DND-41 (cell line): ENCODE measurements at places on chromosomes 2 and 18.

DNA sequence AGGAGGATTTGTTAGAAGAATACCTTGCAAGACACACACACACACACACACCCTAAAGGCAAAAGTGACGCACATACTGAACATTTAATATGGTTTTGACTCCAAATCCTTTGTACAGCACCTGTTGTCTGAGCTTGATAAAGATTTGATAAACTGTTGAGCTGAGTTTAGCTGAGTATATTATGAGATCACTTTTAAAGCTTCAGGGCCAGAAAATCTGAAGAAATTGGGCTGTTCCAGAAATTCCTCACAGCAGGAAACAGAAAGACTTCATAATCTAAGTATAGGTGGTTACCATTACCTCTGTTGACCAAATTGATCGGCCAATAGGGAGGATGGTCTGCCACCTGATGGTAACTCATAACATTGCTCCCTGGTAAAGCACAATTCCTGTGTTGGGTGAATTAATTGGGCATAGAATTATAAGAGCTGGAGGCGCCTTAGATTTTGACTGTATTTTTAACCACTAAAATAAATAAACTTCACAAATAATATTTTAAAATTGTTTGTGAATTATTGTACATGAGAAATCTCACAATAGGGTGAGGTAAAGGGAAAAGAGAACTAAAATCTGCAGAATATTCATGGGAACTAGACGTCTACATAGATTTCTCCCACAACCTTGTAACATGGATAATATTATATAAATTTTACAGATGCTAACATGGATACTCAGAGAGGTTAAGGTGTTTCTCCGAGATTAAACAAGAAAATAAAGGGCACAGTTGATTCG, 21.8 kb upstream of the RPIA start:
- H3K27ac ChIP-seq: no peak overlapping the region
- H3K4me1 ChIP-seq: no peaks in the 10 kb centered on the region
- no peak for DNase-seq
- peaks cover 3% of the 10 kb centered on the region for H3K27me3 ChIP-seq
- H3K36me3 ChIP-seq: no peaks in the 10 kb centered on the region
- H3K4me3 ChIP-seq: no peak overlapping the region

DNA sequence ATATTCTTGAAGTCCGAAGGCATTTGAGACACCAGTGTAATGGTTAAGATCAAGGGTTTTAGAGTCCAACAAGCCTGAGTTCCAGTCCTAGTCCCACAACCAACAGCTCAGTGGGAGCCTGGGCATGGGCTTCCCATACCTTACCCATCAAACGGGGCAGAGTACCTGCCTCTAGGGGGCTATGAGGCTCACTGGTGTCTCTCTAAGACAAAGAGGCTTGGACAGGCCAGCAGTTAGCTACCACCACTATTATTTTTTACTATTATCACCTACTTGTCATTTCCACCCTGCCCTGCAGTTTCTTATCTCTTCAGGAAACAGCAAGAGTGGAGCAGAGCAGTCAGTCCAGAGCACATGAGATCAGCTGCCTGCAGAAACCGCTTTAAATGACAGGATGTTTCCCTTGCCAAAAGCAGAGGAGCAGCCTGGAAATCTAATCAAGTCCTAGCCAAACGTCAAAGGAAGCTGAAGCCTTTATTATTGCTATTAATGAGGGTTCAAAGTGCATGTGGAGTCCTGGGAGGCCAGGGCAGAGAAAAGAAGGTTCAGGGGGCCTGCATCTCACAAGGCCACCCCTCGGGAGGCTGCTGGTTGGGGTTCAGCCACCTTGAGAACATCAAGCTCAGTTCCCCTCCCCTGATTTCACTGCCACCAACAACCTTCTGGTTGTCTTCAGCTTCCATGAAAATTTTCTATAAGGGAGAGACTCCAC, 66.6 kb downstream of the STPG4 start:
- no peaks in the 10 kb centered on the region for H3K36me3 ChIP-seq
- no peaks in the 10 kb centered on the region for H3K27me3 ChIP-seq
- no peaks in the 10 kb centered on the region for H3K4me1 ChIP-seq
- no peak for DNase-seq
- H3K4me3 ChIP-seq: no peak overlapping the region

DNA sequence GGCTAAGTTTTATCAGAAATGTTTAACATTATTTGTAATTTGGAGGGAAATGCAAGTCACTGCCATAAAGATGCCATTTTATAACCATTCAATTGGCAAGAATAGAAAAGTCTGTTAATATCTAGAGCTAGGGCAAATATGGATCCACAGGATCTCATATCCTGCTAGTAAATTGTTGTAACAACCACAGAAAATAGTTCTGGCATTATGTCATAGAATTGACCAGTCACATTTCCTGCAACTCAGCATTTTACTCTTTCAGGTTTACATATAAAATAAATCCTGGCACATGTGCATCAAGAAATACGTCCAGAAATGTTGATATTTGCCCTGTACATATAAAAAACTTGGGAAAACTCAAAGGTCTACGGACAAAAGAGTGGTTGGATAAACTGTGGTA, 32.9 kb downstream of the OSBPL6 start:
- H3K4me3 ChIP-seq: no peak overlapping the region
- no peak for DNase-seq
- H3K27ac ChIP-seq: no peak overlapping the region
- no peaks in the 10 kb centered on the region for H3K36me3 ChIP-seq

DNA sequence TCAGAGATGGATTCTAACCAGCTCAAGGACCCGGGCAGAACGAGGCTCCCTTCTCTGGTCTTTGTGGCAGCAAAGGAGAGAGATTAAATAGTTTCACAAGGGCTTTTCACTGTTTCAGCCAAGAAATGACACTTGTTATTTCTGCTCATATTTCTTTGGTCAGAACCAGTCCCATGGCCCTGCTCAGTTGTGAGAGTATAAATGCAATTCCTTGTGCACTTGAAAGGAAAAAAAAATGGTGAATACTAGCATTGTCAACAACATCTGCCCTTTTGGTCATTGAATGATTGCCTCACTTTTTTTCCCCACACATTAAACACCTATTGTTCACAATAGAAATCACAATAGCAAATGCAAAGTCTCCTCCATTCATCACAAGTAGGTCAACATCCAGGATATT, 104.4 kb downstream of the RDH14 start:
- H3K4me3 ChIP-seq: no peak overlapping the region
- H3K27ac ChIP-seq: no peak overlapping the region
- no peaks in the 10 kb centered on the region for H3K27me3 ChIP-seq
- H3K4me1 ChIP-seq: no peaks in the 10 kb centered on the region

DNA sequence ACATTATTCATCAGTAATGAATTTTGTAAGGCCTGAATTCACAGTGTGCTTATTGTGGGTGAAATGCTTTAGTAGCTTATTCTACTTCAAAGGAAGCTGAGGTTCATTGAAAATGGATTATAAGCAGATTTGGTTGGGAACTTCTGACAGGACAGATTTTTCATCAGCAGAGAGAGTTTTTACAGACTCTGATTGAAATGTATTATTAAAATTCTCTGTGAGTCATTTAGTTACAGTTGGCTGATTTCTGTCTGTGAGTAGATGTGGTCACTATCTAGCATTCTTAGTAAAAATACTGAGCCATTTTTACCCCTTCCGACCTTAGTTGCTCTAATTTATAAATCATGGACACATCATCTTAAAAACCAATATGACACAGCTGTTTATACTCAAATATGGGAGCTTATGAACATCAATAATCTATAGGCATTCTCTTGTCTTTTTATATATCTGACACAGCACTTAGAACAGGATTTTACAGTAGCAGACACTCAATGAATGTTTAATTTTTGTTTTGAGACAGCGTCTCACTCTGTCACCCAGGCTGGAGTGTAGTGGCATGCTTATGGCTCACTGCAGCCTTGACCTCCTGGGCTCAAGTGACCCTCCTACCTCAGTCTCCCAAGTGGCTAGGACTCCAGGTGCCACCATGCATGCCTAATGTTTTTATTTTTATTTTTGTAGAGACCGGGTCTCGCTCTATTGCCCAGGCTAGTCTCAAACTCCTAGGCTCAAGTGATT, 239.6 kb downstream of the BABAM2 start:
- peaks cover 5% of the 10 kb centered on the region for H3K4me1 ChIP-seq
- no peak overlapping the region for H3K27ac ChIP-seq
- H3K36me3 ChIP-seq: 0 out of 2 replicates have a peak, but pooled peaks cover 3% of the 10 kb centered on the region
- H3K4me3 ChIP-seq: no peak overlapping the region

DNA sequence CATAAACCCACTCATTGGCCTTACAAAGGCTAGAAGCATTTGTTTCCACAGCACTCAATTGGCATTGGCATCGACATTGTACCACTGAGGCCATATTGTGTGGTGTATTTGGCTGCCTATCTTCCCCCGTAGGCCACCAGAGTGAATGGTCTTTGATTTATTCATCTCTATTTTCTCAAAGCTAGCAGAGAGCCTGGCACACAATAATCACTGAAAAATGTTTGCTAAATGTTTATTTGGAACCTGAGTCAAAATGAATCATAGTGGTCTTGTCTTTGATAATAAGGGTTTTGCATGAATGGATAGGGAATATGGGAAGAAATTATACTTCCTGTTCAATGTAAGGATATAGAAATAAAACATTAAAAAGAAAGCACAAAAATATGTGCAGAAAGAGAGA, 107.3 kb upstream of the SLC8A1 start:
- H3K27me3 ChIP-seq: no peaks in the 10 kb centered on the region
- DNase-seq: no peak
- no peak overlapping the region for H3K4me3 ChIP-seq
- no peaks in the 10 kb centered on the region for H3K36me3 ChIP-seq
- H3K27ac ChIP-seq: no peak overlapping the region
- no peaks in the 10 kb centered on the region for H3K4me1 ChIP-seq

- no peak for DNase-seq
- no peak overlapping the region for H3K27ac ChIP-seq
- H3K4me3 ChIP-seq: no peak overlapping the region
- H3K27me3 ChIP-seq: no peaks in the 10 kb centered on the region
- no peaks in the 10 kb centered on the region for H3K36me3 ChIP-seq
Measured at GRCh38 chr2:85915606-85916303, 27.0 kb upstream of the ST3GAL5 start.

GRCh38 chr2:106833256-106833655, 52.7 kb downstream of the ST6GAL2 start:
- H3K4me3 ChIP-seq: no peak overlapping the region
- H3K4me1 ChIP-seq: no peaks in the 10 kb centered on the region
- H3K36me3 ChIP-seq: no peaks in the 10 kb centered on the region
- no peak overlapping the region for H3K27ac ChIP-seq
- H3K27me3 ChIP-seq: peaks cover 17% of the 10 kb centered on the region

DNA sequence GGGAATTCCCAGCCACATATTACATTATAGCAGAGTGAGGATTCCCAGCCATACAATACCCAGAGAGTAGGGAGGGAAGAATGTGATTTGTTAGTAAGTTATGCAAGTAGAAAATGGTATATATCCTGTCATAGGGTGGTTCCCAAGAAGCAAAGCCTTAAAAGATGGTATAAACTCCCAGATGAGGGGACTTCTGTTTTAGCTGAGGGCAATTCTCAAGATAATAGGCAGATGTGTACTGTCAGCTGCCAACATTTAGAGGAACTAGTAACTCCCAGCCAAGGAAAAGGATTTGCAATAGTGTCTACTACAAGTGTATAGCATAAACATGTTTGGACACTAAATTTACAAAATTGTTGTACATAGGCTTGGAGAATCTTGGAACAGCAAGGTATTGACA, 86.5 kb downstream of the XDH start:
- DNase-seq: no peak
- H3K4me1 ChIP-seq: peaks cover 20% of the 10 kb centered on the region
- no peak overlapping the region for H3K27ac ChIP-seq
- no peaks in the 10 kb centered on the region for H3K36me3 ChIP-seq

DNA sequence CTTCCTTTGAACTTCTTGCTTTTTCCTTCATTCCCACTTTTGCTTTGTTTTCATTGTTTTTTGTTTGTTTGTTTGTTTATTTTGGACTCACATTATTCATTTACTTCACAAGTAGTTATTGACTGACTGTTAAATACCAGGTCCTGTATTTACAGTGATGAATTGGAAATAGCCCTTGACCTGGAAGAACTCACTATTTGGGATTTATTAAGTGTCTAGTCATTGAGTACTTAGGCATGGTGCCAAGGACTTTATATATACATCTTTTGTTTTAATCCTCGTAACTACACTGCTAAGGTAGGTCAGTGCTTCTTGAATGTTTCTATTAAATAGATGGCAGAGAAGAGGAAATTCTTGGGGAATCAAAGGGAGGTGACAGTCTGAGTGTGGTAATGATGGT, 11.1 kb downstream of the SPOPL start:
- H3K27me3 ChIP-seq: peaks cover 4% of the 10 kb centered on the region
- no peak overlapping the region for H3K27ac ChIP-seq
- DNase-seq: no peak
- no peak overlapping the region for H3K4me3 ChIP-seq
- no peaks in the 10 kb centered on the region for H3K4me1 ChIP-seq

DNA sequence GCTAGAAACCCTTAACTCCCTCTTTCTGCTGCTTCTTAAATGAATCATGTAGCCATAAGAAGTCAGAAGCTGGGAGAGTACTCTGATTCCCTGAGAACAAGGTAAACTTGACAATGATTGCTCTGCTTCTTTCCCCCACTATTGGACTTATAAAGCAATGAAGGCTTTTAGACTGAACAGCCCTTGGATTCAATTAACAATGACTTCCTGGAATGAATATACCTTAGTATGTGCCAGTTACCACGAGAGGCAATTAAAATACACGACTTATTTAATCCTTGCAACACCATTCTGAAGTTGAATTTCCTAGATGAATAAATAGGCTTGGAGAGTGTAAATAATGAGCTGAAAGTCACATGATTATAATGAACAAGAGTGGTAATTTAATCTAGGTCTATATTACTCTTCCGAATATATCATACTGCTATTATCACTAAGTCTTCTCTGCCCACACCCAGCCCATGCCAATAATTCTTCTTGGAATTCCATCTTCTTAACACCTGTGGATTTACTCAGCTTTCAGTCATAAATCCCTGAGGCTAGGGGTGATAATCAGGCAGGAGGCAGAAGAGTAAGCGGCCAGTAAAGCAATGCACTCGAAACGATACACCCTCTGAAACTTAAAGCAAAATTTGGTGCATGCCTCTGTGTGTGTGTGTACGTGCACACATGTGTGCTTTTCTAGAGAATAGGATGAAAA, 170.2 kb downstream of the ATAD2B start:
- no peaks in the 10 kb centered on the region for H3K4me1 ChIP-seq
- no peak overlapping the region for H3K4me3 ChIP-seq
- H3K27me3 ChIP-seq: no peaks in the 10 kb centered on the region
- H3K27ac ChIP-seq: no peak overlapping the region

GRCh38 chr18:62109676-62110075, 77.2 kb downstream of the PIGN start:
- no peak overlapping the region for H3K4me3 ChIP-seq
- no peak for DNase-seq
- no peaks in the 10 kb centered on the region for H3K27me3 ChIP-seq
- peaks cover 5% of the 10 kb centered on the region; the same call in 1 of the 2 replicates for H3K36me3 ChIP-seq
- H3K4me1 ChIP-seq: no peaks in the 10 kb centered on the region
